Hepatocyte (in vitro differentiated cells): ENCODE measurements at places on chromosomes 13 and 19. TPM values are rescaled to one million over a fixed set of nuclear protein-coding genes. Genes with fewer than 3 reads are reported as not detected.

GRCh38 chr13:46290434-46290833 lies 78.7 kb downstream of the LRRC63 start:
- DNase-seq: no peak
- no peak overlapping the region for H3K4me3 ChIP-seq
- H3K36me3 ChIP-seq: no peaks in the 10 kb centered on the region
- peaks cover 4% of the 10 kb centered on the region for H3K4me1 ChIP-seq
- no peaks in the 10 kb centered on the region for H3K27me3 ChIP-seq

DNA sequence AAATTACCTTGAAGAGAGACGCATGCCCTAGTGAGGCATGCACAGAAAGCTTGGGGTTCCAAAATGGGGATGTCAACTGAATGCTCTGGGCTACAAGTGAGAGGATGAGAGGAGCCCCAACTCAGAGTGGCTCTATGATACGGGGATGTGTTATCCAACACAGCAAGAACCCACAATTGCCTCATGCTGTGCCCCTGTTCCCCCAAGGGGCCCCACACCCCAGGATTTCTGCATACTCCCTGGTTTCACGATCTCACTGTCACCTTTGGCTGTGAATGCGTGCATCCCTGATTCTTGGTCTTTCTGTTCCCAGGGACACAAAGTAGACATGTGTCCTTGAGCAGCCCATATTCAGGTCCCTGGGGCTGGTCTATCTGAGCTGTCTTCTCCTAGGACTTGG lies 29.3 kb downstream of the WDR88 start:
- H3K27me3 ChIP-seq: no peaks in the 10 kb centered on the region
- no peak for DNase-seq

DNA sequence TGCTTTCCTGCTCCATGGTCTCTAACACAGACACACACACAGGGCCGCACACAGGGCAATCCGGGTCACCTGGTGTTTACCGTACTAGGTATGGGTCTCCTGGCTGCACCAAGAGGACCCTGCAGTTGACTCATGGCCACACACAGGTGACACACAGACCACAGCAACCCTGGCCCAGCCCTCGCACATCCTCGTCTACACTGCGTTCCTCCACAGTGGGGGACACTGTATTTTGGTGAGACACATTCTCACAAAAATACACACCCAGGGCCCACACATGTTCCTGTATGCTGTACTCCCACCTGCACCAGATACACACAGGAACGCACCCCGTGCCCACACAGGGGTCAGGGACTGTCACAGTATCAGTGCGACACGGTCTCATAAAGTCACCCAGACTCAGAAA lies 12.8 kb downstream of the PDE4A start:
- no peak overlapping the region for H3K4me3 ChIP-seq
- H3K4me1 ChIP-seq: peaks cover 7% of the 10 kb centered on the region
- peaks cover 36% of the 10 kb centered on the region for H3K27me3 ChIP-seq

DNA sequence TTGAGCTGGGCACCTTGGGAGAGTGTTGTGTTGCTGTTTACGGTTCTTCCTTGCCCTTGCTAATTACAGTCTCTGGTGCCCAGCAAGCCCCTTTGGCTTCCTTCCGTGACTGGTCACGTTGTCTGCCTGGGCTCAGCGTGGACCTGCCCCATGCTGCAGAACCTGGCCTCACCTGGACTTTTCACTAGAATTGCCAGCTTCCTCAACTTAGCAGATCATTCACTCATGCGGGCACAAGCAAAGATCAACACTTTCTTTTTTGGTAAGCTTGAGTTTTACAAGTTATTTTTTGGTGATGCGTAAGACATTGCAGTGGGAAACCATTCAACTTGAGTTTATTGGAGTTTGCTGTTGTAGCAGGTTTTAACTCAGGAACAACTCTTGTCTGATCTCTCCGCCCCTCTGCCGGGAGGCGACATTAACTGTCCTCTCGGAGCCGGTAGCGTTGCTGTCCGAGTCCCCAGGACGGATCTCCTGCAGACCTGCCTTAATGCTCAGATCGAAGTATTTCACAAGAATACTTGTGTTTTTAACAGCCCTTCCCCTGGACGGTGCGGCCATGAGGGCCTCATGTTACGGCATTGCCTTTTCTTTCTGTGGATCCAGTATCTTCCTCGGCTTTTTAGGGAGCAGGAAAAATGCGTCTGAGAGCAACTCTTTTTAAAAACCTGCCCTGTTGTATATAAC lies 15.7 kb upstream of the TEX29 start:
- no peak for DNase-seq
- no peaks in the 10 kb centered on the region for H3K27me3 ChIP-seq
- H3K4me3 ChIP-seq: no peak overlapping the region
- no peak overlapping the region for H3K27ac ChIP-seq

GRCh38 chr13:49629947-49630346 lies 1.6 kb downstream of the ARL11 start:
- H3K27me3 ChIP-seq: no peaks in the 10 kb centered on the region
- H3K27ac ChIP-seq: no peak overlapping the region
- no peak for DNase-seq

- no peak overlapping the region for H3K27ac ChIP-seq
- no peak overlapping the region for H3K4me3 ChIP-seq
- no peak for DNase-seq
Observed at GRCh38 chr13:90105276-90105675, 1242.2 kb upstream of the MIR17HG start.

DNA sequence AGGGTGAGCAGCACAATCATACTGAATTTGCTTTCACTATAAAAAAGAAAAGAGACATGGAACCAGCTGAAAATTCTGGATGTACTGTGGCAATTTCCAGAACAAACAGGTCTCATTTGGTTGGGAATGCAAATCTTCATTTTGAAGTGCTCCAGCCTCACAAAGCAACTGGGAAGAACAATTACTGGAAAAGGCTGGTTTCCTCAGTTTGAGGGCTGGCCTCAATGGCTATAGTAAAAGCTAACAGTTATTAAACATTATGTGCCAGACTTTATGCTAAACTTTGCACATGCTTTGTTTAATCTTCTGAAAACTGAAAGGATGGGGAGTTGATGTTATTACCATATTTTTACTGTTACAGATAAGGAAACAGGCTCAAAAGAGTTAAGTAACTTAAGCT lies 3.0 kb downstream of the OBI1 start:
- H3K36me3 ChIP-seq: no peaks in the 10 kb centered on the region
- peaks cover 2% of the 10 kb centered on the region for H3K4me1 ChIP-seq
- DNase-seq: no peak
- no peaks in the 10 kb centered on the region for H3K27me3 ChIP-seq

DNA sequence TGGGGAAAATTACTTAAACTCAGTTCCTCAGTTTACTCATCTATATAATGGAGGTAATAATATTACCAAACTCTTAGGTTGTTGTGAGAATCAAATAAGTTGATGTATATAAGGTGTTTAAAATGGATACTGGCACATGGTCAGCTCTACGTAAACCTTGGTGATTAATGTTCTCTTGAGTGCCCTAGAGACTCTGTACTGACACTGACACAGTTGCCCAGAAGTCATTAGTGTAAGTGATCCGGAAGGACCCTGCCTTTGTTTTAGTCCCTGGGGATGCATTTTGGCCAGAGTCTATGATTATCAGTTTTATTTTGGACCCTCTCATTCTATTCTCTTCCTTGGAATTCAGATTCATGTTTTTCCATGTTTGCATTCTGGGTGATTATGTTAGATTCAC lies 31.9 kb downstream of the CHST8 start:
- H3K4me3 ChIP-seq: no peak overlapping the region
- no peak for DNase-seq
- H3K4me1 ChIP-seq: no peaks in the 10 kb centered on the region
- no peaks in the 10 kb centered on the region for H3K36me3 ChIP-seq

DNA sequence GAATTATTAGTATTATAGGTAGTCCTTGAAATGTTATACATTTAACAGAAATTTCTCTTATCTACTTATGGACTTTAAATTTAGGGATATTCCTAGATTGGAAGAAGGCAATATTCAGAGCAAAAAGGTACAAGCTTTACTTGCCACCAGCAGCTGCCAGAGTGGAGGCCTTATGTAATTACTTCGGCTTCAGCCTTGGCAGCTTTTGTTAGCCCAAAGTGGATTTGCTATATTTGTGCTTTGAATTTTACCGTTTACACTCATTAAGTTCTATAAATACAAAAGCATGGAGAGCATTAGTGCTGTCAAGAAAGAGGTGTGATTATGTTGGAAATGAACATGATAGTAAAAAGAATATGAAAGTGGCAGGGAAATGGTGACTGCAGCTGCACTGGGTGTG lies 319.9 kb downstream of the ATP8A2 start:
- peaks cover 5% of the 10 kb centered on the region for H3K27me3 ChIP-seq
- no peaks in the 10 kb centered on the region for H3K4me1 ChIP-seq
- no peak overlapping the region for H3K27ac ChIP-seq
- no peak overlapping the region for H3K4me3 ChIP-seq
- no peak for DNase-seq
- no peaks in the 10 kb centered on the region for H3K36me3 ChIP-seq

- DNase-seq: no peak
- no peaks in the 10 kb centered on the region for H3K36me3 ChIP-seq
- H3K4me3 ChIP-seq: no peak overlapping the region
- peaks cover 14% of the 10 kb centered on the region for H3K4me1 ChIP-seq
- H3K27me3 ChIP-seq: no peaks in the 10 kb centered on the region
- H3K27ac ChIP-seq: no peak overlapping the region
Observed at GRCh38 chr13:42893214-42893671, 98.8 kb downstream of the EPSTI1 start.

GRCh38 chr13:64332048-64332447 lies 2898.1 kb downstream of the PCDH9 start:
- H3K4me1 ChIP-seq: no peaks in the 10 kb centered on the region
- no peak overlapping the region for H3K27ac ChIP-seq
- H3K4me3 ChIP-seq: no peak overlapping the region
- no peaks in the 10 kb centered on the region for H3K36me3 ChIP-seq
- DNase-seq: no peak

- DNase-seq: no peak
- no peak overlapping the region for H3K4me3 ChIP-seq
- no peaks in the 10 kb centered on the region for H3K36me3 ChIP-seq
Observed at GRCh38 chr19:29711584-29712132, 3.4 kb downstream of the C19orf12 start.

GRCh38 chr19:42023121-42023942 lies 29.3 kb upstream of the ATP1A3 start:
- no peak for DNase-seq
- no peaks in the 10 kb centered on the region for H3K4me1 ChIP-seq
- no peaks in the 10 kb centered on the region for H3K36me3 ChIP-seq
- no peaks in the 10 kb centered on the region for H3K27me3 ChIP-seq

- no peaks in the 10 kb centered on the region for H3K4me1 ChIP-seq
- no peak overlapping the region for H3K4me3 ChIP-seq
- no peak overlapping the region for H3K27ac ChIP-seq
- no peaks in the 10 kb centered on the region for H3K27me3 ChIP-seq
- H3K36me3 ChIP-seq: no peaks in the 10 kb centered on the region
Observed at GRCh38 chr13:20729633-20730585, 26.4 kb downstream of the IL17D start.

- H3K27me3 ChIP-seq: no peaks in the 10 kb centered on the region
- no peak overlapping the region for H3K4me3 ChIP-seq
- no peak for DNase-seq
Observed at GRCh38 chr19:51491586-51491985, 10.0 kb downstream of the SIGLEC12 start.

GRCh38 chr13:97726664-97727280 lies 226.7 kb upstream of the IPO5 start:
- no peak overlapping the region for H3K4me3 ChIP-seq
- no peak for DNase-seq
- no peaks in the 10 kb centered on the region for H3K4me1 ChIP-seq
- H3K36me3 ChIP-seq: no peaks in the 10 kb centered on the region

- peaks cover 13% of the 10 kb centered on the region for H3K4me1 ChIP-seq
- H3K36me3 ChIP-seq: no peaks in the 10 kb centered on the region
- no peaks in the 10 kb centered on the region for H3K27me3 ChIP-seq
- no peak overlapping the region for H3K27ac ChIP-seq
- no peak for DNase-seq
Observed at GRCh38 chr19:5032101-5032967, 63.4 kb downstream of the KDM4B start.

GRCh38 chr13:19961489-19961888 lies 3.0 kb downstream of the ZMYM2 start:
- H3K27ac ChIP-seq: no peak overlapping the region
- peak overlapping the region; percentile 8 for H3K4me3 ChIP-seq
- H3K27me3 ChIP-seq: no peaks in the 10 kb centered on the region
- H3K36me3 ChIP-seq: no peaks in the 10 kb centered on the region
- H3K4me1 ChIP-seq: peaks cover 18% of the 10 kb centered on the region

KLK5 gene
- 0.24 TPM in 1 of 2 replicates, not detected in the other for polyA plus RNA-seq

ZNF607 gene
- polyA plus RNA-seq: 2.3 and 2.8 TPM in 2 replicates

TBXA2R gene
- 1.2 and 2.0 TPM in 2 replicates for polyA plus RNA-seq

CABP5 gene
- polyA plus RNA-seq: not detected in 2 replicates

ACP7 gene
- 0.13 and 0.21 TPM in 2 replicates for polyA plus RNA-seq

SGCG gene
- 2.7 and 4.3 TPM in 2 replicates for polyA plus RNA-seq

GGN gene
- polyA plus RNA-seq: 1.1 and 1.6 TPM in 2 replicates
